ENCODE measurements at places on chromosomes 2 and 18.

DNA sequence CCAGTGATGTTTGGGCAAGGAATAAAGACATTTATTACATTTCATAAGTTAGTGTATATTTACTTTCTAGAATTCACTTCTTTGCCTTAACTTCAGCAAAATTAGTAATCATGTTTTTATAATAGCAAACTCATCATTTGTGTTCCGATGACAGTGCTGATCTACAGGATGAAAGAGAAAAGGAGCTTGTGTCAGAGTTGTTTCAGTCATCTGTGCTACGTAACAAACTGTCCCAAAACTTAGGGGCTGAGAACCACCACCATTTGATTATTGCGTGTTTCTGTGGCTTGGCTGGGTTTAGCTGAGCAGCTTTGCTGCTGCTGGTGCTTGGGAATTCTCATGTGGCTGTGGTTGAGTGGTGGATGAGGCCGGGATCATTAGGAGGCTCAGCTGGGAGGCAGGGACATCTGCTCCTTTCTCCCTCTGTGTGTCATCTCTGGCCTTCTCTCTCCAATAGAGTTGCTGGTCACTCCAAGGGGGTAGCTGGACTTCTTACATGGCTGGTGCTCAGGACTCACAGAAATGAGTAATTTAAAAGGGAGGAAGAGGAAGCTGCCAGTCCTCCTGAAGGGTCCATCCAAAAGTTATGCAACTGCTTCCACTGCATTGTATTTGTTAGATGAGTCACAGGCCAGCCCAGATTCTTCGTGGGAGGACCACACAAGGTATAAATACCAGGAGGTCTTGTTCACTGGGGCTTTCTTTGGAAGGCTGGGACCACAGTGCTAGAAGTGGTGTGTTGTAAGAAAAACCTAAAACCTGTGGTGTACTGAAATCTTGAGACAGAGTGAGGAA is 43.4 kb upstream of the HAAO start:
- DNase-seq, result peak; percentile 100

GRCh38 chr2:71720283-71720560 is 266.9 kb downstream of the DYSF start:
- no peak for DNase-seq

- DNase-seq, result peak; percentile 46
Observed at GRCh38 chr18:35019933-35020332, 21.3 kb upstream of the MAPRE2 start.

DNA sequence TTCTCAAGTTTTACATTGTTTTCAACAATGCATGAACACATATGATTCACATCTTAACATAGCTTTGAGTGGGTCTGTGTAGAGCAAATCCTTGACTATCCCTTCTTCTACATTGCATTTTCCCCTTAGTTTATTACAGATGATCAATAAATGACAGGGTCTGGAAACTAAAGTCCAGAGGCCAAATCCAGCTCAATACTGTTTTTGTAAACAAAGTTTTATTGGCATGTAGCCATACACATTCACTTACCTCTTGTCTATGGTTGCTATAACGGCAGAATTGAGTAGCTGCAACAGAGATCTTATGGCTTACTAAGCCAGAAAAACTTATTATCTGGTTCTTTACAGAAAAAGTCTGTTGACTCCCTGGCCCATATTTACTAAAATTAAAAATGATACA is 12.8 kb downstream of the FANCL start:
- DNase-seq, result no peak

- peak; percentile 39 for DNase-seq
Observed at GRCh38 chr2:8682719-8683667, 1.1 kb downstream of the ID2 start.

DNA sequence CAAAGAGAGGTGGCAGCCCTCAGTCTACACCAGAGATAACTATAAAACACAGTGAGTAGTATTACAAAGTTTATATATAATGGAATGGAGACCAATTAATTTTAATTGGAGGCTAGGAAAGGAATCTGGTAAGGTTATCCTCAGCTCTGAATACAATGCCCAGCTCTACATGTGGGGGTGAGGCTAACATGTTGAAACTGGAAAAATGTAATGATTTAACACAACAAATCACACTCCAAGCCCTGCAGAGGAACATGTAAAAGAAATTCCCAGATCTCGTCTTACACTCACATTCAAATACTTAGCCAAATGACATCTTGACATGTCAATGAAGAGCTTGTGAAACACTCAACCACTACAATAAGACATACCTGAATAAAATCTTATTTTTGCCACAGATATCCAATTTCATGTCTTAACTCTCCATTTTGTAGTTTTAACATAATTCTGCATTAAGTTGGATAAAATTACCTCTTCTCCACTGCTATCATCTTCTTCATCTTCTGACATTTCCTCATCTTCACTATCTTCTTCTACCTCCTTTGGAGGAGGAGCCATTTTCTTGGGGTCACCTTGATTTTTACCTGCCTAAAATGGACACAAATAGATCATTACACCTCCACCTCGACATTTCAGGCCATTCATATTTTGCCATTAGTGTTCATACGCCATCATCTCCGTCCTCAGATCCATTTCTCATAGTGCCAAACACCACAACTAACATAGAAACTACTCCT is 1.4 kb downstream of the NCL start:
- no peak for DNase-seq

GRCh38 chr2:70647873-70648481 is 94.4 kb upstream of the TGFA start:
- DNase-seq, result peak; percentile 66

DNA sequence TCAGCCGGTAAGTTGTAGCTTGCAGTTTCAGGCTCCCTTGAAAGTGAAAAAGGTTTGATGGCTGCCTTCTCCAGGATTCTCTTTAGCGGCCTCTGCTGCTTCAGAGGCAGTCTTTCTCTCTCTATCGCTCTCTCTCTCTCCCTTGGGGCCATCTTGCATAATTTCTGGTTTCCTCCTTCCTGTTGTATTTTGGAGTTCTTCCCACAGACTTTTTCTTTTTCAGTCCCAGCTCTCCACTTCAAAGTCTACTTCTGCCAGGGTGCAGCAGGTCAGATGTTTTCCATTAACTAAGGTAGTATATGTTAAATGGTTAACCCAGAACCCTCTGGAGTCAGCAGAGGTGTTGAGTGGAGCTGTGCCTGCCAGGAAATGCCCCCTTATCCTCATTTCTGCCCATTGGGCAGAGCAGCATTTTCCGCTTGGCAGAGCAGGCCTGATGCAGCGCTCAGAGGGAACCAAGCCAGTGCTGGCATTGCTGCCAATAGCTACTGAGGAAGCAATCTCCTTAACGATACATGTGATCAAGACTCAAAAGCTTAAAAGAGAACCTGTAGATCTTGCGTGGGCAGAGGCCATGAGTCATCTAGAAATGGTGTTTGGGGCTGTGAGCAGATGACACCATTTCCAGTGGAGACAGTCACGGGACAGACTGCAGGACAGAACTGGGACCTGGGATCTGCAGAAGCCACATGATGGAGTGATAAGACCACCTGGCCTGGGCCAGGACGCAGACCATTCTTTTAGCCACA is 20.8 kb downstream of the DBI start:
- peak; percentile 92 for DNase-seq

- DNase-seq, result peak; percentile 72
Observed at GRCh38 chr18:54444319-54444914, 86.7 kb downstream of the C18orf54 start.

DNA sequence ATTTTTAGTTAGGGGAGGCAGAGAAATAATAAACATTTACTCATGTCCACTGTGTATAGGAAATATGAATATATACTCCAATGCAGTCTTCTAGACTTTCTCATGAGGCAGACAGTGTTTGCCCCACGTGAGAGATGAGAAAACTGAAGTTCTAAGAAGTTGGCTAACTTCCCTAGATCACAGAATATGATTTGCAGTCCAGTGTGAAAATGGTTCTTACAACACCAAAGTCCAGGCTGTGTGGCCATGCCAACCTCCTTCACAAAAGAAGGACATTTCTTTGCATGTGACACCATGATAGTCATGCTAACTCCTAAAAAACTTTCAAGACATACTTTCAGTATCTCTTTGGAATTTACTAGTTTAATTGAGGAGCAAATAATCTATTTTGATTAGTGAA is 143.7 kb downstream of the IRS1 start:
- peak; percentile 69 for DNase-seq

GRCh38 chr2:16139663-16140615 is 199.6 kb downstream of the MYCN start:
- DNase-seq, result no peak

- DNase-seq, result no peak
Observed at GRCh38 chr2:109081374-109081773, 47.6 kb upstream of the SH3RF3 start.

GRCh38 chr18:25080211-25080610 is 271.8 kb downstream of the ZNF521 start:
- no peak for DNase-seq

DNA sequence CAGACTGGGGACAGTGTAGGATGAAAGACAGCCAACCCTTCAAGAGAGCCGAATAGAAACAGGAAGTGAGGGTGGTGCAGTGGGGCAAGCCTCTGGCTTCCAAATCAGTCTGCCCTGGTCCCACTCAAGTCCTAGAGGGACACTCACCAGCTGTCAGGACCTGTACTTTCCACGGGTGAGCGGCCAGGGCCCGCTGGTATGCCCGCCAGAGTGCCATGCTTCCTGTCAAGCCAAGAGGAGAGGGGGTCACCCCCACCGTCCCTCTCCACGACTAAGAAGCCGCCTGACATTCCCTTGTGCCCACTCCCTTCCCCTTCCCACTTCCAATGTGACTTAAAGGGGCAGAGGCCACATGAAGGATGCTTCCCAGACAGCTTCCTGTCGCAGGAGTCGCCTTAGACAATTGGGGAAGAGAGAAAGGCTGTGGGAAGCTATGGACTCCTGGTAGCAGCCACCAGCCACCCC is 564 bp downstream of the MPV17 start:
- DNase-seq, result peak; percentile 11

- no peak for DNase-seq
Observed at GRCh38 chr2:121947674-121948073, 192.2 kb downstream of the TSN start.

GRCh38 chr18:59459369-59460071 is 100.5 kb upstream of the LMAN1 start:
- peak; percentile 71 for DNase-seq

GRCh38 chr2:170324640-170325046 is 146.7 kb downstream of the MYO3B start:
- DNase-seq, result peak; percentile 62

- DNase-seq, result peak; percentile 38
Observed at GRCh38 chr2:218217360-218218267, 625 bp downstream of the ARPC2 start.

GRCh38 chr2:223997938-223998337 is 40.7 kb downstream of the MRPL44 start:
- DNase-seq, result no peak

DNA sequence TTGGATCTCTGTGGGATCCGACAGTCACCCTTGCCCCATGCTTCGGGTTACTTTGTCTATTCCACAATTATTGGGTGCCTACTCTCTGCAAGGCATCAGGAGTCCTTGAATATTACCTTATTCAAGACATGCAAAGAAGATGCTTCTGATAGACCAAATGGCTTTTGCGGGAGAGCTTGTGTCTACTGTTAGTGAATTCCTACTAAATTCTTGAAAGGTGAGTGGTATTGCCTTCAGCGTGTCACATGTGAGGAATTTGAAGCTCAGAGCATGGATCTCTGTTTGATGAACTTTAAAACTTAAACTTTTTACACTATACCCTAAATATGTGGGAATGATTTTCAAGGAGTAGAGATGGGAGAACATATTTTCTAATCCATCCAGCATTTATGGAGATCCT is 184.4 kb downstream of the LTBP1 start:
- DNase-seq, result peak; percentile 53

GRCh38 chr2:168793596-168793995 is 8.8 kb upstream of the NOSTRIN start:
- DNase-seq, result no peak

DNA sequence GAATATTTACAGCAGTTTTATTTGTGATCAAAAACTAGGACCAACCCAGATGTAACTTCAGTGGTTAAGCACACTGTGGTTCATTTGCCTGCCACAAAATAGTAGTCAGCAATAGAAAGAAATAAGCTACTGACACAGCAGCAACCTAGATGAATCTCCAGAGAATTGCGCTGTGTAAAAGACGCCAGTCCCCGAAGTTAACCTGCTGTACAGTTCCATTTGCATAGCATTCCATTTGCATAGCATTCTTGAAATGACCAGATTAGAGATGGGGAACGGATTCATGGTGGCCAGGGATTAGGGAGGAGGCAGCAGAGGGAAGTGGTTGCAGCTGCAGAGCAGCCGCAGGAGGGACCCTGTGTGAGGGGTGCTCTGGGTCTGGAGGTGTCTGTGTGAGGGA is 39.3 kb upstream of the NFATC1 start:
- no peak for DNase-seq

DNA sequence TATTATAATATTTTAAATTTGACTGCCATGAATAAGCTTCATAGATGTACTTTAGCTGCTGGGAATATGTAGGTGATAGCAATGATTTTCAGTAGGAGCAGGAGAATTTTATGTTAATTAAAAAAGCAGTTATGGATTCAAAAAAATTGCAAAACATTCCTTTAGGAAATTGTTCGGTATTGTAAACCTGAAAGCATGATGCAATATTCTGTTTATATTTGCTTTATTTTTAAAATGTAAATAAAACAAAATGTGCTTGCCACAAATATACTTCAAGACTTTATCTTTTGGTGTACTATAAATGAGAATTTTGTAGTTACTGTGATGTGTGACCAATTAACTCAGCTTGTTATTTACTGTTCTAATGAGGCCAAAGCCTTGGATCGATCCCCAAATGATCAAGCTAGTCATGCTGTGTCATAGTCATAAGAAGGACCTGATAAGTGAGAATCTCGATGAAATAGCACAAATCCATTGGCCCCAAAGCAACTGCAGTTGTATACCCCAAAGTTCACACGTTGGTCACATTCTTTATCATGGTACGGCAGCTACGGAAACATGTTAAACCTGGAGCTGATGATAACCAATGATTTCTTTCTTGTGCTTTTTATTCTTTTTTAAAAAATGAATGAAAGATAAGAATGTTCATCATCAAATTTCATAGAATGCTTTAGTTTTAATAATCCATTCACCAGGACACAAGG is 23.6 kb upstream of the ATIC start:
- DNase-seq, result no peak

GRCh38 chr2:64754570-64754969 is 100.9 kb upstream of the SERTAD2 start:
- no peak for DNase-seq

- DNase-seq, result no peak
Observed at GRCh38 chr2:170587117-170587516, 128.0 kb upstream of the SP5 start.

GRCh38 chr18:10995550-10995949 is 153.8 kb downstream of the PIEZO2 start:
- no peak for DNase-seq

GRCh38 chr2:168912901-168913369 is 11.8 kb downstream of the G6PC2 start:
- peak; percentile 45 for DNase-seq

DNA sequence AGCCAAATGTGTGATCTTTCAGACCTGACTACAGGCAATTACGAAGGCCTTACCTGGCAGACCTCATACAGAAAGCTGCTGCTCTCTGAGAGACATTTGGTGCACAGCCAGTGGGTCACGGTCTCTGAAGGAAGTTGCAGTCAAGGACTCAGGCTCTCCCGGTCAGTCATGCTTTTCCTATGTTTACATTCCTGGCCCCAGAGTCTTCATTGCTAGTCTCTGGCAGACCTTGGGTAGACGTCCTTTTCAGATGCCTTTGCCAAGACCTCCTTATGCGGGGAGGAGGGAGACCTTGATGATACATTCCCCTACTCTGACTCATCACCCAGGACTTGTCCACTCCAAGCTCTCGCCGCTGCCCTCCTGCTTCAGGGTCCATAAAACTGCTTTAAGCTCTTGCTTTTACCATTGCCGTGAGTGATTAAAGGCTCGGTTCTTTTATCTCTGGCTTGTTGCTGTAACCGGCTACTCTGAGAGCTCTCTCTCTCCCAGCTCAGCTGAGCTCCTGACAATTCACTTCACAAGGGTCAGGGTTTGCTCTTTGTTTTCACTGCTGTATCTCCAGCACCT is 62.0 kb upstream of the SLC35F5 start:
- peak; percentile 98 for DNase-seq

All from cardiac fibroblast (primary cell).